Spleen (tissue), 13 donors: ENCODE measurements at places on chromosomes 3 and 15. TPM values are rescaled to one million over a fixed set of nuclear protein-coding genes. Genes with fewer than 3 reads are reported as not detected.

GRCh38 chr3:151305060-151305774 is 11.4 kb downstream of the GPR87 start:
- no peak for DNase-seq

GRCh38 chr3:72519946-72520604 is 328.2 kb downstream of the SHQ1 start:
- no peak for DNase-seq

DNA sequence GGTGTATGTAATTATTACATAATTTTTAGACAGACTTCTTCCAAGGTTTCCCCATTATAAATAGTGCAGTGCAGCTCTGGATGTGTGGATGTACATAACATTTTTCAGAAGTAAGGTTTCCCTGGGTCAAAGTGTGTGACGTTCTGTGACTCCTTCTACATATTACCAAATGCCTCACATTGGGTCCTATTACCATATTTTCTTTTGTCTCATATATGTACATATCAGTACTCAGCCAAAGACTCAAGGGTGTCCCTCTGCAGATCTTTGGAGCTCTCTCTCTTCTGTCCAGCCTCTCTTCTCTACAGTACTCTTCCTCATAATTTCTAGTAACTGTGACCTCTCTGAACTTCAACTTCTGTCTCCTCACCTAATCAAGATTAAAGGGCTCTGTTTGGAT is 31.3 kb upstream of the PEX5L start:
- DNase-seq: no peak

DNA sequence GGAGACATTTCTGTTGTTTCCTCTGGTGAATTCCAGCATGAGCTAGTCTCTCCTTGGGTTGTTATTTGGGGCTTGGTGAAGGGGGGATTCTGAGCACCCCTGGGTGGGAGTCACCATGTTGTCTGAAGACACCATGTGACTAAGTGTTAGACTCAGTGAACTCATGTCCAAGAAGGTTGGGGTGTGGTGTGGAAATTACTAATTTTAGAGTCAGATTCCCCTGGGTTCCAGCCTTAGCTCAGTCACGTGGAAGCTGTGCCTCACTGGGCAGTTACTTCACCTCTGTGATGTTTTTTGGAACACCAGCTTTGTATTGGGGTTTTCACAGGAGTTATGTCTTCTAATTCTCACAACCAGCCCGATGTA is 171.5 kb downstream of the RPLP1 start:
- no peak for DNase-seq

DNA sequence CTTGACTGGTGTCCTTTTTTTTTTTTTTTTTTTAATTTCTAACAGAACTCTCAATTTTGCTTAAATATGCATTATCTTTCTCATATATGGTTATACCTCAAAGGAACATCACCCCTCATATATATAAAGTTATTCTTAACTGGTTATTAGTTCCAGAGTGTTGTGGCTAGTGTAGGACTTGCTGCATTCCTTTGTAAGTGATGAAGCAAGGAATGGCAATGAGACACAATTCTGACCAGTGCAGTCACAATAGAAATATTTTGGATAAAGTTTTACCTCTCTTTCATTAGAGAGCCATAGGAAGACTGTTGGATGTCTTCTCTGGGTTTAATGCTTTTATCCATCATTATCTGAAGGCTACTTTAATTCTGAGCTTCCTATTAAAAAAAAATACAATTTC is 75.5 kb upstream of the CBLB start:
- no peak for DNase-seq

DNA sequence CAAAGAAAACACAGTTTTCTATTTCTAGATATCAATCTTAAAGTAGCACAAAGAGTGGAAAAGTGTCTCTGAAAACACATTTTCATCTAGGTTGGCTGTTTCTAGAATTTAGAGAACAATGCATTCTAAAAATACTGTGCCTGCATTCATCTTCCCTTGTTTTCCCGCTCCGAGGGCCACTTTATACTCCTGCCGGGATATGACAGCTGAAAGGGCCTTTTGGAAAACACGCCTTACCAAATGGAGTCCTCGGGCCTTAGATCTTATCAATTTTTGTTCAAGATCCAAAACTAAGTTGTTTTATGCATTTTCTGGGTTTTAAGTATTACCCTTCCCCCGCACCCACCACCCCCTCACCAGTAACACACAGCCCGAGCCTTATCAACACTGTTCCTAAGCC is 47.9 kb upstream of the ARHGEF3 start:
- no peak for DNase-seq

DNA sequence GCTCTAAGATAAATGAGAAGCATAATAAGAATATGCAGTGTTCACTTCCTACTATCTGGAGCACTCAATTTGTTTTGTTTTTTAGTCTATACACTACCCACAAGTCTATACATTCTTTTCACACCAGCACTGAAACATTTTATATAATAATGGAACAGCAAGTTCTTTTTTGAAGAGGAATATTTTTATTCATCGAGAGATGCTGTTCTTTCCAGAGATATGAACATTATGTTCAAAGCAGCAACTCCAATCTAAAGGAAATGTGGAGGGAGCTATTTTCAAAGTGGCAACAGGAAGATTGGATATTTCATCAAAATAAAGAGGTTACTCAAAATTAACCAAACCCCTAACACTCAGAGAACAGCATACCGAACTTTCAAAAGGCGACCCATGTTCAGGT is 16.4 kb upstream of the PYDC2 start:
- DNase-seq: no peak

DNA sequence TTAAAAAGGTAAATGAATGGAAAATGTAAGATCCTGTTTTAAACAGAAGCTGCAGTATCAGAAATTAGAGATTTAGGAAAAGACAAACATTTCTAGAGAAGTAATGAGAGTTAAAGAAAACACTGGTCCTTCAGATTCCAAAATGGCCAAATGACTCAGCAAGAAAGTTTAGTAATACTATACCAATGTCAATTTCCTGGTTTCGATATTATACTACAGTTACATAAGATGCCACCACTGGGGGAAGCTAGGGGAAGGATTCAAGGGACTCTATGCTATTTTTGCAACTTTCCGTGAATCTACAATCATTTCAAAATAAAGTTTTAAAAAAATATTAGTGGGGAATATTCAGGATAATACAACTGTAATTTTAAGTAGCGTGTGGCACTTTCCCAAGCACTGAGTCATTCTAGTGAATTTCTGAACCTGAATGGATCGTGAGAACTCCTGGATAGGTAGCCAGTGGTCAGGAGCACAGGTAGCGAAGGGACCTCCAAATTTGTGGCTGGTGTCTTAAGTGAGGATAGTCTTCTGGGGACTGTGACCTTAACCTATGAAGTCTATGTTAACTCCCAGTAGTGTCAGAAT is 37.6 kb downstream of the TMCC1 start:
- DNase-seq: no peak

- no peak for DNase-seq
Observed at GRCh38 chr15:23567921-23568320, 2.4 kb downstream of the MKRN3 start.

DNA sequence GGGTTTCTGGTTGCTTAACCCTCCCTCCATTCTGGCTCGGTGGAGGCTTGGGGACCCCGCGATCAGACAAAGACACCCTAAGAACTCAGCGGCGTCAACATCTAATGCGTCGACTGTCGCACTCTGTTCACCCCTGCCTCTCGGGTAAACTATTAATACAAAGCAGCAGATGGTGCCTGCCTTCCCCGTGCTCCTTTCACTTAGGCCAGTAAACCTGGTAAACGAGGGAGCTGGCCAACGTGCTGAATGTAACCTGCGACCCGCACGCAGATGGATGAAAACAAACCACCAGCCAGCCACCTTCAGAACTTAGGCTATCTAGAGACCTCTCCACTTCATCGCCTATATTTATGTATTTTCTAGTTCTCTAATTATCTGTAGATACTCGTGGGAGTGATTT is 848 bp upstream of the CADPS start:
- DNase-seq: no peak

GRCh38 chr3:167102071-167102470 is 278.0 kb downstream of the ZBBX start:
- DNase-seq: no peak

GRCh38 chr3:139554628-139555027 is 15.1 kb upstream of the RBP1 start:
- no peak for DNase-seq

DNA sequence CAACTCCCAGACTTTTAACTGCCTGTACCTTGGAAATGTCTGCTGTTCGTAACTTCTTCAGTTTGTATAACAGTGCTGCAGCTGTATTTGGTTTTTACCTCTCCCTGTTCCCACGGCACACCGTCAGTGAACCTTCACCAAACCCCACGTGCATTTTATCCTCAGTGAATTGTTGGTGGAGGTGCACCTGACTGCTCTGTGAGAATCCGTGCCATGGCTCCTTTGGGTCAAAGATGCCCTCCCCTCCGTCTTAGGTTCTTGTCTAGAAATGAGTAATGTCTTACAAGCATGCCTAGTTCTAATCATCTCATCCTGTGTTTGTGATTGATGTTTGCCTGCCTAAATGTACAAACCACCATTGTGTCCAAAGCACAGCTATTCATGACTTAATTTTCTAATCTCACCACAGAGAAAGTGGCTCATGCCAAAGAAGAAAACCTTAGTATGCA is 28.2 kb downstream of the TPM1 start:
- DNase-seq: no peak

GRCh38 chr3:52004163-52004787 is 8.6 kb upstream of the RPL29 start:
- no peak for DNase-seq

GRCh38 chr15:77543159-77543882 is 89.4 kb downstream of the LINGO1 start:
- DNase-seq: peak; percentile 95

GRCh38 chr15:36432161-36432560 is 147.3 kb upstream of the CDIN1 start:
- DNase-seq: no peak

GRCh38 chr3:111975131-111975530 is 3.7 kb upstream of the ABHD10 start:
- no peak for DNase-seq

Gene RGMA
- 1.1 TPM for total RNA-seq

Gene OIP5
- total RNA-seq: not detected

- DNase-seq: no peak
Observed at GRCh38 chr3:57718118-57718517, 25.2 kb upstream of the DENND6A start.

- no peak for DNase-seq
Observed at GRCh38 chr3:175763948-175764347, 904.8 kb downstream of the NAALADL2 start.

DNA sequence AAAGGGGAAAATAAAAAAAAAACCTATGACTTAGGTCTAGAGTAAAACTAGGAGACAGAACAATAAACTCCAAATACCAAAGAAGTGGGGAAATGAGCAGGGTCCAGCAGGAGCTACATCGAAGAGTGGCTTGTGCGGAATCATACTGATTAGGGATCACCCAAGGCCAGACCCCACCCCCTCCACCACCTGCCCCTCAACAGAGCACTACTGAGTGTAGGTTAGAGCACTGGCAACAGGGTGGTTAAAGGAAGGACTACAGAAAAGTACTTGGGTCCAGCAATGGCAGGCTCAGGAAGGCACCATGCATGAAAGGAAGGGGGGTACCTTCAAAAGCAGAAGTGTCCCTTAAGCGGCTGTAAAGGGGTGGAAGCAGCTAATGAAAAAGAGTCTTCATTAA is 96.2 kb downstream of the UBE3A start:
- no peak for DNase-seq

DNA sequence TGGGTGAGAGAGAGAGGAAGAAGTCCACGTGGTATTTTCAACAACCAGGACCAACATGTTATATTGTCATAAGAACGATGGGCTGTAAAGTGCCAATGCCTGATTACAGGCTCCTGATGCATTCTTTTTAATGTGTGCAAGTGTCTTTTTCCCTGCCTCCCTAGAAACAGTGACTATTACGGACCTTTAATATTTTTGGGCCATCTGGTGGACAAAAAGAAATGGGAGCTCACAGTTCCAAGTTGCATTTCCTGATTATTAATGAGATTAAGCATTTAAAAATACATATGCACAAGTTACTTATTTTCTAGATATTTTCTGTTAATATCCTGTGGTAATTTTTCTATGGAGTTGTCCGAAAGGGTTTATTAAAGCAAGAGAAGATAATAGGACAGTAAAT is 530.2 kb downstream of the NR2F2 start:
- no peak for DNase-seq

Gene SLC28A2
- total RNA-seq: not detected

GRCh38 chr3:170355738-170356595 is 1.5 kb upstream of the SKIL start:
- peak; percentile 83 for DNase-seq

DNA sequence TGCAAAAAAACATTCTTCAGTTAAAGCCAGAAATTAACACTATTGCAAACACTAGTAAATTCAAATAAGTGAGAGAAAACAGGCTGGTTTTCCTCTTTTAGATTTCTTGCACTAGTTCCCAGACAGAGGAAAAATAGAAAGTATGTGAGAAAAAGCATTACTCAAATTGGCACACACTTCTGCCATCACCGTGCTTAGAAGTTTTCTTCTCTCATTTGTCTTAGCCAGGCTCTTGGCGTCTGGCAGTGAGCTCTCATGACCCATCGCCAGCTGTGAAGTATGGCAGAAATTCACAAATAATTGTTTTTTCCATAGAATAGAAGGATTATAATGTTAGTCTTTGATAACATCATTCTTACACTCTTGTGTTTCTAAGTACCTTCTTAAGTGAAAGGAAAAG is 515.9 kb downstream of the GBE1 start:
- DNase-seq: no peak

Gene RTP3
- not detected for total RNA-seq

- no peak for DNase-seq
Observed at GRCh38 chr15:78243491-78243941, 9.2 kb upstream of the ACSBG1 start.

DNA sequence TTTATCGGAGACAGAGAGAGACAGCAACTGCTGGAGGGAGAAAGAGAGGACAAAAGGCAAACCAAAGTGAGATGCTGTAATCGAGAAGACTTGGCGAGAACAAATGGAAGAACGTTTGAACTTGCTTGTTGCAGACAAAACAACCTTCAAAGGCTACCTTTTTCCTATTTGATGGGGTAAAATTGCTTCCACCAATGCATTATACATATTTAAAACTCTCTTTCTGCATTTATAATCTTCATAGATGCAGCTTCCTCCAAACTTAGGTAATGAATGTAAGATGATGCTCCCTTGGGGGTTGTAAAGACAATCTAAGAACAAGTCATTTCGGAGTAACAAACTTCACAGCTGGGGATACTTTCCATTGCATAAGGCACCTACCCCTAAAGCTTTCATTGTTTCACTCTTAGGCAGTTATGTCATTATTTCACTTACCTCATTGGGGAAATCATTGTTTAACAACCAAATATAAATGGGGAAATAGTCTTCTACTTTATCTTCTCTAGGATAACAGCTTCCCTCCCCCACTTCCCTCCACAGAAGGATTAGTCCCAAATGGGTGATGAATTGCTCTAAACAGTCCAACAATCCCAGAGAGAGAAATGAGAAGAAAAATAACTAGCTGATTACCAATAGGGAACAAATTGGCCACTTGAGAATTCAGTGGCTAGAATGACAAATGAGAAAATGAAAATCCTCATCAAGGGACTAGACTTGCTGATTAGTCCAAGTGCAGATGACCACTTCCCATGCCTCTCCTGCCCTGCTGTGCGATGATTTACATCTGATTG is 269.8 kb upstream of the ADAMTS9 start:
- no peak for DNase-seq

GRCh38 chr3:15685927-15686326 is 84.4 kb downstream of the BTD start:
- no peak for DNase-seq

- DNase-seq: peak; percentile 71
Observed at GRCh38 chr3:107241217-107241616, 136.0 kb upstream of the CCDC54 start.

Gene AP3B2
- total RNA-seq: 0.30 TPM

Gene NEO1
- 12.6 TPM for total RNA-seq

- DNase-seq: no peak
Observed at GRCh38 chr3:135513106-135514059, 452.1 kb upstream of the PPP2R3A start.

Gene C15orf62
- total RNA-seq: 0.20 TPM

Gene CIP2A
- 9.9 TPM for total RNA-seq
